ENCODE measurements at places on chromosomes 16 and 17.

DNA sequence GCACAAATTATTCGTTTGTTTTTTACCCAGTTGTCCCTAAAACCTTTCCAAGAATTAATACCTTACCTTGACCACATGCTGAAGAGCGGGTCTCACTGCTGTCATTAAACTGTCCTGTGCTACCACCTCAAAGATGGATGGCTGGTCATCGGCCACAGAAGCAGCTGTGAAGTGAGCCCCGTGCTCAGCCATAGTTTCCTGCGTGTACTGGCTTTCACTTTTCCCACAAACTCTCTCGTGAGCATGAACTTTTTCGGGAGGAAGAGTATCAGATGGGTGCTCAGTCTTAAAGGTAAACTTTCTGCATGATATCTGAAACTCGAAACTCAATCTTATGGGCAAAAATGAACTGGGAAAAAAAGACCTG, 558 bp downstream of the PEX12 start:
- DNase-seq, result no peak

GRCh38 chr17:81093619-81094508, 58.9 kb downstream of the BAIAP2 start:
- no peak for DNase-seq

DNA sequence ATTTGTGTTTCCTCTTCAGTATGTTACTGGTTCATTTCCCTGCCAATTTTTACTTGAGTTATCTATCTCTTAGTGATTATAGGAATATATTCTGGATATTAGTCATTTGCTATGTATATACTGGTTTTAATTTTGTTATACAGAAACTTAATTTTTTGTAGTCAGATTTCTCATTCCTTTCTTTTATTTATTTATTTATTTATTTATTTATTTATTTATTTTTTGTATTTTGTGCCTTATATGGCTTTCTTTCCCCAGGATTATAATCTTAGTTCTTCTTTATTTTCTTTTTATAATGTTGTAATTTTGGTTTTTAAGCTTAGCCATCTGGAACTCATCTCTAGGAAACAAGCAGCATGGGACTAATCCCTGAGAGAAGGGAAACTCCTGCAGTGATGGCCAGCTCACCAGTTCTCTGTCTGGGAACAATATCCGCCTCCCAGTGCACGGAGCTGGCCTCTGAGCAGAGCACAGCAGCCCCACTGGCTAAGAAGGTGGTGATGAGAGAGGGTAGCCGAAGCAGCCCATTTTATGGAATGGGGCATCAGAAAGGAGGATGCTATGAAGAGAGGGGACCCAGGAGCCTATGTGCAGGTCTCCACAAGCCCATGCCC, 54.5 kb upstream of the ADORA2B start:
- no peak for DNase-seq

DNA sequence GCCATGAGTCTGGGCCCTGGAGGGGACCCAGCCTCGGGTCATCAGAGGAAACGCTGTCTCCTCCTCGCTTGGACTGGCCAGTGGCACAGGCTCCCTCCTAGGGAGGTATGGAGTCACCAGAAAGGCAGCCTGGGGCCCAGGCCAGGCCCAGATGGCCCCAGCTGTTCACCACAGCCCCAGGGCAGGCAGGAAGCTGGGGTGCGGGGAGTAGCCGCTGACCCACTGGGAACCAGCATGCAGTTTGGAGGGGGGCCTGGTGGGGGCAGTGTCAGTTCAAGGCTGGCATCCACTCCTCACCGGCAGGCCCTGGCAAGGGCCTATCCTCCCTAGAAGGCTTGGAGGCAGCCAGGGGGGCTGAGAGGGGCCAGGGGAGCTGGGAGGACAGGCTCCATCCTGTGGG, 48.8 kb downstream of the SDK2 start:
- DNase-seq, result no peak

- no peak for DNase-seq
Observed at GRCh38 chr17:59837308-59838051, 55.3 kb downstream of the TUBD1 start.

- DNase-seq, result no peak
Observed at GRCh38 chr16:11342021-11342855, 3.0 kb upstream of the RMI2 start.

- no peak for DNase-seq
Observed at GRCh38 chr16:1073566-1074378, 1.2 kb downstream of the SSTR5 start.

- DNase-seq, result no peak
Observed at GRCh38 chr17:31415004-31415454, 23.6 kb downstream of the RAB11FIP4 start.

- DNase-seq, result no peak
Observed at GRCh38 chr17:65270499-65271253, 133.5 kb downstream of the RGS9 start.

GRCh38 chr16:49048557-49048956, 233.1 kb downstream of the CBLN1 start:
- no peak for DNase-seq

DNA sequence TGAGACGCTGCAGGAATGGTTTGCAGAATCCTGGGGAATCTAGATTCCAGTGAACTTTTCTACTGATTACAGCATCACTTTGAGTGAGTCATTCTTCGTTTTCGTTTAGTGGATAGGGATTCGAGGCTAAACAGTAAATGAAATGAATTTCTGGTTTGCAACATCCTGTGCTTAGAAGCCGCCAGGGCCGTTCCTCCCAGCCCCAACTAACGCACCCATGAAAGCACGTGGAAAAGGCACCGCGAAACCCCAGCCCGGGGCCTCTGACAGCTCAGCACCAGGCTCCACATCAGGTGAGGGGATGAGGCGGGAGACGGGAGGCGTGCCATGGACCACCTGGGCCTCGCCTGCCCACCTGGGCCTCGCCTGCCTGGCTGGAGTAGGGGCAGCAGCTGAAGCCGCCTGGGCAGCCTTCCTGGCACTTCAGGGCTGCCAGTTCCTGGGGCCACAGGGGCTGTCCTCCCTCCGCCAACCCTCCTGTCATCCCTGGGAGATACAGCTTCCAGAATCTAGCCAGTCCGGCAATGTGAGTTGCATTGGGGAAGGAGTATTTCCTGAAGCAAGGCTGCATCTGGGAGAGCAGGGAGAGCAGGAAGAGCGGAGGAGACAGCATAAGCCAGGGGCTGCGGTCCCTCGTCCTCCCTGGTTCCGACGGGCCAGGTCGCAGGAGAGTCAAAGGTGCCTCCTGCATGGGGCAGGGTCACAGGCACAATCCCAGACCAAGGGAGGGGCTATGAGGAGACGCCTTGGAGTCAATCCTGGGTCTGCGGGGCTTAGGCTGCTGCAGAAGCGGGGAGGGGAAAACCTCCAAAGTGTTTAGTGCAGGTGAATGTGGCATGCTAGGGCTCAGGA, 78.4 kb downstream of the RPH3AL start:
- DNase-seq, result no peak

DNA sequence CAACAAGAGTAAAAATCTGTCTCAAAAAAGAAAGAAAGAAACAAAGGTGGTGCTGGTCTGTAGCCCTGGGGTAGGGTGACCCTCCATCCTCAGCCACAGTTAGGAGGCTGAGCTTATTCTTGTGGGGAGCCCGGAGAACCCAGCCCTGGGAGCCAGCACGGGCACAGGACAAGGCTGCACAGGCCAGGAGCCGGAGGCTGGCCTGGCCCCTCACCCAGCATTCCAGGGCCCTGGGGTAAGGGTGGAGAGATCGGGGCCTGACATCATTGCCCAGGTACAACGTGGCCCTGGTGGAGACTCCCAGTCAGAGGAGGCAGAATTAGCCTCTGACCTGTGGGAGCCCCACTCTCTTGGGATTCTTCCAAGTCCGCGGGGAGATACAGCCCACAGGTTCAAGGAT, 10.3 kb upstream of the KRT17 start:
- no peak for DNase-seq

GRCh38 chr16:29029168-29029994, 44.5 kb downstream of the LAT start:
- peak; percentile 77 for DNase-seq

DNA sequence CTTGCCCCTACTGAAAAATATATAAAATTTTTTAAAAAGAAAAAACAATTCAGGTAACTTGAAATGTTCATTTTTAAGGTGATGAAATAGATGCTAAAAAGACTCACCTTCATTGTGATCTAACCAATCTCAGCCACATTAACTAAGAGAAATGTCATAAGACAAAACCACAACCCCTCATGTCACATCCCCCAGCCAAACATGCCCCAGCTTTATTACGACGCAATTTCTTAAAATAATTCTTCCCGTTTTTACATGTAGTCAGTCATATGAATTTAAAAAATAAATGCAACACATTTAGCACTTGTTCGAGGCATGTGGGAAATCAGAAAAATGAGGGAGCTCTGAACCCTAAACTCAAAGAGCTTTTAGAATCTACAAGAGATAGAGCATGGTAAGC, 9.5 kb downstream of the AMFR start:
- no peak for DNase-seq

DNA sequence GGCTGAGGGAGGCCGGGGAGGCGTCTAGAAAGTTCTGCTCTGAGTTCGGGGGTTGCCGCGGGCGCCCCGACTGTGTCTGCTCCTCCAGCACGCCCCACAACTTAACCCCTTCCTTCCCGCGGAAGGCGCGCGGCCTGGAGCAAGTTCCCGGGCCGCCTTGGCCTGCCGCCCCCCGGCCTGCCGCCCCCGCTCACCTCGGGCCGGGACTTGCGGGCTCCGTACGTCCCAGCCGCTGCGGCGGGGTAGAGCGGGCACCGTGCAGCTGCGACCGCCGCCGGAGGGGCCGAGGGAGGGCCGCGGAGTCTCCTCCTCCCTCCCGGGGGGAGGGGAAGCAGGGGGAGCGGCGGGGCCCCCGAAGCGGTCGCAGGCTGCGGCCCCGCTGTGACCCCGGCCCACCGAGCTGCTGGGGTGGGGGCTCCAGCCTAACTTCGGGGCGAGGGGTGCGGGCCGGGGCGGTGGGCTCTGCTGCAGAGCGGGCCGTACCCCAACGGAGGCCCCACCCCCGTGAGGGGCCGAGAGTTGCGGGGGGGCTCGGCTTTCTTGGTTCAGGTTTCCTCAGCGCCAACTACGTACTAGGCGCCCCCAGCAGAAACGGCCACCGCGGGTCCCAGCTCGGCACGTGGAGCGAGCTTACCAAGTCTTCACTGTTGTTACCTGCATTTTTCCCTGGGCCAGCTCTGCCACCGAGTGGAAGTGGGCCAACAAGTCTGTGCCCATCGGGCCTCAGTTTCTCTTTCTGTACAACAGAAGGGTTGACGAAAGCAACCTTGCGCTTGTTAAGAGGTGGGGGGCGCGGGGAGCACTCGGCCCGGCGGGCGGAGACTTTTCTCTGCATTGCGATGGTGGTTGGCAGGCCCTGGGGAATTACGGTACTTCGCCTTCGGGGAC, at the start of gene CCDC102A:
TSS of gene CCDC102A (minus strand) at position 266 of the 888 bp plus-strand sequence. CDS start 7,394 bp downstream, outside the sequence.
- DNase-seq, result no peak

GRCh38 chr16:11151156-11151884, 104.7 kb downstream of the SOCS1 start:
- no peak for DNase-seq

DNA sequence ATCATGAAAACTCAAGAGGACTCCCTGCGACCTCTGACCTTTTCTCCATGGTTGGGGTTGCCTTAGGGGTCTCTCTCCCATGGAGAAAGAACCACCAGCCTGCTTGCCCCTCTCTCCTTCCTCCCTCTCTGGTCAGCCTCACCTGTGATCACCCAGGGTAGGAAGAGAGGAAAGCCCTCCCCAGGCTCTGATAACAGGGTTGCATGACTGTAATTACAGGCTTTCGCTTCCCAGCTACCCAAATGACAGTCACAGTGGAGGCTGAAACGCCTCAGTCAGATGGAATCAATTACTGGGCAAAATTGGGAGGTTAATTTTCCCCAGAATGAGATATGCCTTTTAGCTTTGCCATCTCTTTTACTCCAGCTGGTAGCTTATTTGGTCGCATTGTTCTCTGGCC, 265.8 kb upstream of the SOX9 start:
- no peak for DNase-seq

- DNase-seq, result no peak
Observed at GRCh38 chr16:62038646-62039045, 2.4 kb upstream of the CDH8 start.

DNA sequence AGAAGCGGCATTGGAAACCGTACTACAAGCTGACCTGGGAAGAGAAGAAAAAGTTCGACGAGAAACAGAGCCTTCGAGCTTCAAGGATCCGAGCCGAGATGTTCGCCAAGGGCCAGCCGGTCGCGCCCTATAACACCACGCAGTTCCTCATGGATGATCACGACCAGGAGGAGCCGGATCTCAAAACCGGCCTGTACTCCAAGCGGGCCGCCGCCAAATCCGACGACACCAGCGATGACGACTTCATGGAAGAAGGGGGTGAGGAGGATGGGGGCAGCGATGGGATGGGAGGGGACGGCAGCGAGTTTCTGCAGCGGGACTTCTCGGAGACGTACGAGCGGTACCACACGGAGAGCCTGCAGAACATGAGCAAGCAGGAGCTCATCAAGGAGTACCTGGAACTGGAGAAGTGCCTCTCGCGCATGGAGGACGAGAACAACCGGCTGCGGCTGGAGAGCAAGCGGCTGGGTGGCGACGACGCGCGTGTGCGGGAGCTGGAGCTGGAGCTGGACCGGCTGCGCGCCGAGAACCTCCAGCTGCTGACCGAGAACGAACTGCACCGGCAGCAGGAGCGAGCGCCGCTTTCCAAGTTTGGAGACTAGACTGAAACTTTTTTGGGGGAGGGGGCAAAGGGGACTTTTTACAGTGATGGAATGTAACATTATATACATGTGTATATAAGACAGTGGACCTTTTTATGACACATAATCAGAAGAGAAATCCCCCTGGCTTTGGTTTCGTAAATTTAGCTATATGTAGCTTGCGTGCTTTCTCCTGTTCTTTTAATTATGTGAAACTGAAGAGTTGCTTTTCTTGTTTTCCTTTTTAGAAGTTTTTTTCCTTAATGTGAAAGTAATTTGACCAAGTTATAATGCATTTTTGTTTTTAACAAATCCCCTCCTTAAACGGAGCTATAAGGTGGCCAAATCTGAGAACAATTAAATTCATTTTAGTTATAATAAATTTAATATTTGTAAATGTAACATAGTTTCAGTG, 1.7 kb downstream of the HEXIM1 start:
- DNase-seq, result no peak

- no peak for DNase-seq
Observed at GRCh38 chr17:29181226-29181625, 1.0 kb upstream of the MYO18A start.
